ENCODE measurements at places on chromosomes 2 and 18.

DNA sequence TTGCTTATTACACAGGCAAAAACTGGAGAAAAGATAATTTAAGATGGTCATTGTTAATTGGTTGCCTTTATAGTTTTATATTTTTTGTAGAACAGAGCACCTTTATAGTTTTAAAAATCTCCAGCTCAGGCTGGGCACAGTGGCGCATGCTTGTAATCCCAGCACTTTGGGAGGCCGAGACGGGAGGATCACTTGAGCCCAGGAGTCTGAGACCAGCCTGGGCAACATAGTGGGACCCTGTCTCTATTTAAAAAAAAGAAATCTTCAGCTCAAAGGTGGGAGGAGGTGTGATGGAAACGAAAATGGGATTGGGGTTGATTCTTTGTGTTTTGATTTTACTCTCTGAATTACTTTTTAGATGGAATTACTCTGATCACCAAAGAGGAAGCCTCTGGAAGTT, 85.4 kb downstream of the XRCC5 start:
- no peak for DNase-seq

DNA sequence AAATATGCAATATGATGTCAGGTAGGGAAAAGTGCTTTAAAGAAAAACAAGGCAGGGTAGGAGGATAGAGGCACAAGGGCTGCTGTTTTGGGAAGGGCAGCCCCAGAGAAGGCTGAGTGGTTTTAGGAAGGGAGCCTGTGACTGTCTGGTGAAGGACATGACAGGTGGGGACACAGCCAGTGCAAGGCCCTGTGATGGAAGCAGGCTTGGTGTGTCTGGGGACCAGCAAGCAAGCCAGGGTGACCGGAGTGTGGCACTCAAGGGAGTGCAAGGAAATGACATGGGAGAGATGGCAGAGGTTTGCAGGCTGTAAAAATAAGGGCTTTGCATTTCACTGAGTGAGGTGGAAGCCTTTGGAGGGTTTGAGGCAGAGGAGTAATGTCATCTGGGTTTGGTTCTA, 62.0 kb downstream of the LTBP1 start:
- no peak for DNase-seq

GRCh38 chr2:113200236-113200635, 26.5 kb downstream of the PSD4 start:
- no peak for DNase-seq

DNA sequence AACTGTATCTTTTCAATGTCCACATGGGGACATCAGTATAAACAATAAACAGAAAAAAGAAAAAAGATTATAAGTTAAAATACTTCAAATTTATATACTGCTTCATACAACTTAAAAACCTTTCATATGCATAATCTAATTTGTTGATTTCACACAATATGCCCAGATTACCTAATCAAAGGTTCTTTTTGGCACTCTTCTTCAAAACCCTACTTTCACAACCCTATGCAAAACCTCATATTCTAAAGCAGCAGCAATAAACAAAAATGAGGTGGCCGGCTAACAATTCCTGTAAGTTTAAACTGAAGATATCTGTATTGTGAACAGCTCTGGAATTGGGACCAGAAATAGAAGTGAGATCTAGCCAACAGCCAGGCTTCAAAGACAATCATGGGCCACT, 28.6 kb downstream of the STK17B start:
- no peak for DNase-seq

- no peak for DNase-seq
These were observed 7.3 kb upstream of the SLC3A1 start for GRCh38 chr2:44267796-44268648.

- DNase-seq, result no peak
These were observed 36.6 kb upstream of the PPP1R1C start for GRCh38 chr2:181949047-181949446.

GRCh38 chr2:164992818-164993217, 37.5 kb upstream of the SLC38A11 start:
- peak; percentile 80 for DNase-seq

DNA sequence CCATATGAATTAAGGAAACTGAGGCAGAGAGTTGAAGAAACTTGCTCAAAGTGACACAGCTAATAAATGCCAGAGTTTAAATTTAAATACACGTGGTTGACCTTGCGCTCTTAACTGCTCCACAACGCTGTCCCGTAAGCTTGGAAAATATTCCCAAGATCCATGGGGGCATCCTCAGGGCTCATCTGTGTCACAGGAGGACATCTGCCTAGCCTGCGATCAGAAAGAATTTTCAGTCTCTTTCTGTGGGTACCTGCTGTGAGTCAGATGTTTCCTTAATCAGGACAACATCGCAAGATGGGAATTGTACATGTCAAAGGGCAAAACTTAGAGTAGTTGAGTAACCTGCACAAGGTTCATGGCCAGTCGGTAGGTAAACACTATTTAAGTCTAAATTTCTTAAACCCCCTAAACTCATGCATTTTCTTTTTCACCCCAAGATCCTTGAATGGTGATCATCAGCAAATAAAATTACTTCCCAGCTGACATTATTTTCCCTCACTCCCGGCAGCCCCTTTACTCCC, 1.4 kb downstream of the CMPK2 start:
- no peak for DNase-seq

DNA sequence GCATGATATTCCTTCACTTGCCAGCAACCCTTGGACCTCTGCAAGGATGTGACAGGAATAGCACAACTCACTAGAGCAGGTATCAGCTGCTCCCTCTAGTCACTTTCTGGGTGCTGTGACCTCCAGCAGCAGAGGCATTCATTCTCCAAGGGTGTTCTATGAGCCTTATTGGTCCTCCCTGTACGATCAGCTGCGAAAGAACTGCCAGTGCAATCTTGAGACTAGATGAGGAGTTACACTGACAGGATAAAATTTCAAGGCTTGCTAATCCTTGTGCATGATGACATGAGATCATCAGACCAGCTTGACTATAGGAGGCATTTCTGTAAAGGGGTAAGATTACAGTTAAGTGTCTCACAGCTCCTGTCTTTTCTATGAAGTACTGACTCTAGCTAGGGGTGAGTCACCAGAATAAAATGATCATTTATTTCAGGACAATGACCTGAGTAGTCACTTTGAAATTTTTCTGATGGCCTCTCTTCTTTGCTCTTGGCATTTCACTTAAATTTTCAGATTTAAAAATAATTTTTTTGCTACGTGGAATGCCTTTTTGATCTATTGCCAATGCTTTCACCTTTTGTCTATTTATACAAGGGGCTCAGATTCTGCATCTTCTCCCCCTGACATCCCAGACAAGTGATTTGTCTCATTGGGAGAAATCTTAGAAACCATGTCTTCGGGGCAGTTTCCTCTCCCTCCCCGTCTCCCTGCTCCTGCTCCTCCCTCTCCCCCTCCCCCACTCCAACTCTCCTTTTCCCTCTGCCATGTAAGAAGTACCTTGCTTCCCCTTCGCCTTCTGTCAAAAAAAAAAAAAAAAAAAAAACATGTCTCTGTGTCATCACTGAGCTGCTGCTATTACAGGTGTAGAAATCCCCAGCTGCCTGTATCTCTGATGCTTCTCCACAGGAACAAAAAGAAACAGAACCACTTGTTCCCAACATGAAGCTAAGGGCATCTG, 49.2 kb upstream of the FRZB start:
- DNase-seq, result no peak

- no peak for DNase-seq
These were observed 4.3 kb downstream of the AGPS start for GRCh38 chr2:177396703-177397460.

GRCh38 chr2:145137211-145137610, 617.3 kb upstream of the ZEB2 start:
- DNase-seq, result no peak

DNA sequence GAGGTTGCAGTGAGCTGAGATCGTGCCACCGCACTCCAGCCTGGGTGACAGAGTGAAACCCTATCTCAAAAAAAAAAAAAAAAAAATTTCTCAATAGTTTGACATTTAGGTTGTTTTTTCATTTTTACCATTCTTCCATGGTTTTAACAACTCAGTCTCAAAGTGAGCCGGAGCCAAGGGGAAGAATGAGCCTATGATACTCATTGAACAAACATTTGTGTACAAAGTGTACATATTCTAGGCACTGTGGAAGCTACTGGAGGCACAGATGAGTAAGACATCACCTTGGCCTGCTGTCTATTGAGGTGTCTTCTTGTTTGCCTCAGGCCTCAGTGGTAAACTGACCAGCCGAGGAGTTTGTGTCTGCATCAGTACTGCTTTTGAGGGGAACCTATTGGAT, 21.9 kb downstream of the CENPO start:
- no peak for DNase-seq

DNA sequence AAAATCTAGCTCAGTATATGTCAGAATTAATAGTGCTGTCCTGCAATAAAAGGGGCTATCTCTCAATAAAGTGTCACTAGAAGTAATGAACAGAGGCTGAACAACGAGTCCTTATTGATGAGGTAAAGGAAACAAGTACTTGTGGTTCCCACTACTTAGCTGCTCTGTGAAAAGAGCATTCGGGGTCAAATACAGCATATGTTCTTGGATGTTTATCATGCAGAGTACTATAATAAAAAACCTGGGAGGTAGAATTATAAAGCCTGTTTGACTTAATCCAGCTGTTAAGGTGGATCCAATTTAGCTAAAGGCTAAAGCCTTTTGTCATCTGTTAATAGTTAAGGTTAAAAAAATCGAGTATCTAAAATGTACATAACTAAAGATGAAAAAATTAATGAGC, 32.4 kb downstream of the SLC35F5 start:
- no peak for DNase-seq

GRCh38 chr2:20925265-20925889, 102.5 kb upstream of the LDAH start:
- DNase-seq, result no peak
